Inflammatory macrophage treated with lipopolysaccharide for 1 hour (primary cell): ENCODE measurements at places on chromosomes 1 and 21.

DNA sequence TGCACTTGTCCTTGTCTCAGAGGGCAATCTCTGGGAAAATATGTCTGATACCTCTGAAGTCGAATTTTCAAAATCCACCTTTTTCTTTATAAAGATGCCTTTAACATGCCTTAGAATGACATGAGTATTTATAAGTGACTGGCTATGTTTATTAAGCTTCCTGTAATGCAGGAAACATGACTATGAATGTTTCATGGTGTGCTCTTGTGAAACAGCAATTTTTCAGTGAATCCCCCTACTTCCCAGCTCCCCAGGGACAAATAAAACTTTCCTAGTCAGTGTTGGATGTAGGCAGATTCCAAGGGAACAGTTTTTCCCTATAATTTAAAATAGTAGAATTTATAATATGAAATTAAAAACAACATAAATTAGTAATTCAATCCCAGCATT lies 437.0 kb downstream of the LMO4 start:
- DNase-seq: no peak

DNA sequence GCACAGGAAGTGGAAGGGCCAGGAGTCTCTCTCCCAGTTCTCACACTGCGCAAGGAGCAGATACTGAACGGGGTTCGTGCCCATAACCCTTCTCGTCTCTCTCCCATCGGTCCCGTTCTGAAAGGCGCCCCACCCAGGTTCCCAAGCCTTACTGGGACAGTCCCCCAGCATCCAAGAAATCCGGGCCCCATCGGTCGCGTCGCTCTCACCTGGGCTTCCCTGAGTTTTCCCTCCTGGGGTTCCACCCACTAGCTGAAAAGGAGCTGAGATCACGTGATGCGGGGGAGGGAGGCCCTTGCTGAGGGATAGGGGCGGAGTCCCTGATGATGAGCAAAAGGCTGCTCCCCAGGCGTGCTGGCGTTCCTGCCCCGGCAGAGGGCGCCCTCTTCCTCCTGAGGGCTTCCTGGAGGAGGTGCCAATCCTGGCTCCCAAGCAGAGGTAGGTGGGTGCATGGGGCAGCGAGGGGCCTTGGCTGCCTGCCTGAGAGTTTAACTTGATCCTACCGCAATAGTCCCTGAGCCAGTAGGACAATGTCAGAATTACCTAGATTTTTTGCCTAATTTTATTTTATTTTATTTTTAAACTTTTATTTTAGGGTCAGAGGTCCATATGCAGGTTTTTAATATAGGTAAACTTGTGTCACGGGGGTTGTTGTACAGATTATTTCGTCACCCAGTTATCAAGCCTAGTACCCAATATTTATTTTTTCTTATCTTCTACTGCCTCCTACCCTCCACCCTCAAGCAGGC lies at the start of gene SPOCD1:
SPOCD1 (minus strand) TSS at position 271 of the 749 bp plus-strand sequence. CDS start 689 bp downstream, outside the sequence.
- DNase-seq: peak; percentile 90

DNA sequence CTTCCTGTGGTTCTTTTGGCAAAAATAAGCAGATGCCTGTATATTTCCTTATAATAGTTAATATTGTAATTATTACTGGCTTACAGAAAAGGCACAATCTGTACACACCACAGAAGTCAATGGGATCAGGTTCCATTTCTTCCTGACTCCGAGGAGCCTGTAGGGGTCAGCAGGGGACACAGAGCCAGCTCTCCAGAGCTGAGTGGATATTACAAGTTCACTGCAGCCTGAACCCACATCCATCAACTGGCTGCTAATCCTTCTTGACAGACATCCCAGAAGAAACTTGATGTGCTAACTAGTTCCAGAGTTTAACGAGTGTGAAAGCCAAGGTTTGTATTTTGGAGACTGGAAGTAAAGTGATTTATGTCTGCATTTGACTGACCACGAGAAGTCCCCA lies 203.8 kb downstream of the LMX1A start:
- no peak for DNase-seq

DNA sequence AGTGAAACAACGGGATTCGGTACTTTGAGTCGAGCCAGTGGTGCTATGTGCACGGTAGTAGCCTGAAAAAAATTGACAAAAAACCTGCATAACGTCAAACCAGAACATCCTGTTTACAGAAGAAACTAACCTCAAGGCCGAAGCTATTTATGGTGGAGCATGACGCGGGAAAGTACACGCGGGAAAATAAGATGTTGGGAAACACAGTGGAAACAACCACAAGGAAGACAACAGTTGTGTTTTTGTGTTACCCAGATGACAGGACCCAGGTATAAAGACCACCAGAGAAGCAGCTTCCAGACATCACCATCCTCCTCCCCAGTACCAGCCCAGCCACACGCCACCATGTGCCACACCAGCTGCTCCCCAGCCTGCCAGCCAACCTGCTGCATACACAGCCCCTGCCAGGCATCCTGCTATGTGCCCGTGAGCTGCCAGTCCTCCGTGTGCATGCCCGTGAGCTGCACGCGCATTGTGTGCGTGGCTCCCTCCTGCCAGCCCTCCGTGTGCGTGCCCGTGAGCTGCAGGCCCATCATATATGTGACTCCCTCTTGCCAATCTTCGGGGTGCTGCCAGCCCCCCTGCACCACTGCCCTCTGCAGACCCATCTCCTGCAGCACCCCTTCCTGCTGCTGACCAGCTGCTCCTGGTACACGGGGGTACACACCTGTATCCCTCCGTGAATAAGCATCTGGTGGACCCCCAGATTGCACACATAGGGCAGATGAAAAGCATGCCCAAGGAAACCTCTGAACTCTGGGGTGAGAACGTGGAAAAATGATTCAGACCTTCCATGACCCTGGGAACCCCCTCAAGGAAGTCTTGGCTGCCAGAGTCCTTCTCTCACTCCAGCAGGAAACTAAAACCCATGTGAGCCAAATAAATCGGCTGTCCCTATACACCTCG lies at the start of gene KRTAP12-3:
KRTAP12-3 (plus strand) TSS at position 298 of the 906 bp plus-strand sequence; CDS start at position 346, 48 bp downstream.
- no peak for DNase-seq

GRCh38 chr1:151246786-151247185 lies 7.7 kb upstream of the PSMD4 start:
- peak; percentile 6 for DNase-seq

- DNase-seq: no peak
Measured at GRCh38 chr1:43101061-43101460, 71.0 kb downstream of the EBNA1BP2 start.

GRCh38 chr1:12629985-12630760 lies 12.2 kb upstream of the DHRS3 start:
- DNase-seq: no peak

DNA sequence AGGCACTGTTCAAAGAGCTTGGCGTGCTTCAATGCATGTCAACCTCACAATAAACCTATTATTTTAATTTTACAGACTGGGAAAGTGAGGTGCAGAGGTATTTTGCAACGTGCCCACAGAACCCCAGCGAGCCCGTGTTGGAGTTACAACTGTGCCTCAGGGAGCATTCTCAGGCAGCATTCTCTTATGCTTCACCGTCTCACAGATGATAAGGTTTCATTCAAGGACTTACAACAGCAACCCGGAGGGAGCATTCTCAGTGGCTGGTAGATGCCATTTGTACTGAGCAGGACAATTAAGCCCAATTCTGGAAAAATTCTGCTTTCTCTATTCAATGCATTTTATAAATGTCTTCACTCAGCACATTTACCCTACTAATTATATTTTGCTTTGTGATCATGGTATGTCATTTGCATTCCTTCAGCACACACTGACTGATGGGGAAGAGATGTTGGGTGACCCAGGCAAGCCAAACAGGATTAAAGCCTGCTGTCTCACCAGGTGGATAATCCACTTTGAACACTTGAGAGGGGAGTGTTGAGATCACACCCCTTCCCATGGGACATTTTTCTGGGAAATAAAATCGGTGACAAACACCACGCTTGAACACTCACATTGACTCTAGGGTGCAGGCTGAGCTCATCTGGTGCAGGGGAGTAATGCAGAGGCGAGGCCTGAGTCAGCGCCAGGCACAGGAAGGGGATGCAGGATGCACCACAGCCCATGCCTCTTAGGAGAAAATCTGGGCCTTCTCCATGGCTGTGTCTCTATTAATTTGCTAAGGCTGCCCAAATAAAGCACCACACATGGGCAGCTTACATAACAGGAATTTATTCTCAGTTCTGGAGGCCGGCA lies 113.9 kb downstream of the CLIC6 start:
- no peak for DNase-seq

DNA sequence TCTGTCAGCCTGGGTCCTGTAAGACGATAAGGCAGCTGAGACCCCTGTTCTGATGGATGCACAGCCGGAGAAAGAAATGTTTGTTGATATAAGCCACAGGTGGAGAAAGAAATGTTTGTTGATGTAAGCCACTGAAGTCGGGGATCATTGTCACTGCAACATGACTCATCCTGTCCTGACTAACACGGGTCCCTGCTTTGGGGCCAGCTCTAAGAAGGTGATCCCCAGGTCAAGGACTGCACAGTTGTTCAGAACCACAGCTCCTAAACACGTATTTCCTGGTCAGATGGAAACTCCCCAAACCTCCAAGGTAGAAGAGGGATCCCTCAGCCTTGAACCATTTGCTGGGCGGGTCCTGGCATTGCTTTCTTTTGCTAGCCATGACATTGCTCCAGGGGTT lies 86.4 kb upstream of the IGSF21 start:
- DNase-seq: no peak

DNA sequence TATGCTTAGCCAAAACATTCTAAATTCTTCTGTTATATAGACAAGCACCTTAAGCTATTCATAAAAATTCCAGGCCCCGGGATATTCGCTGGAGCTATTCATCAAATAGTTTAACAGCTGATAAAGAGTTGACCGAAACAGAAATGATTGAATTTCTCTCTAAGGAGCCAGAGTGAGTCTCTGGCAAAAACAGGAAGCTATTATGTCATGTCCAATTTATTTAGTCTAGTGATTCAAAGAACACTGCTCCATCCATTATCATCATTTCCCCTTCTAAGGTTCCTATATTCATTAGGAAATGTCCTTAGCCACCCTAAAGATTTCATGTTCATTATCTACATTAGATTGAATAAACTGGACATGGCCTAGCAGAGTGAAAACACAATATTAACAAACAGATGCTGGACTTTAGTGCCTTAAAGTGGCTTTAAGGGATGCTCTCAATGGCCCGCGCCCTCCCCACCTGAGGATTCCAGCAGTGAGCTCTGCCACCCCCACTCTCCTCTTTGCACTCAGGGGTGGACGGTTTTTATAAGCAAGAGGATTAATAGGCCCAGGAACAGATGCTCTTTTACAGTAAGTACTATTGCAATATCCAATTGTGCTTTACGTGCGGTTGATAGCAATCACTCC lies 122.1 kb upstream of the RGS1 start:
- peak; percentile 7 for DNase-seq

- no peak for DNase-seq
Measured at GRCh38 chr21:33540711-33541104, 1.2 kb downstream of the GART start.

GRCh38 chr1:212152308-212152693 lies 116.8 kb downstream of the DTL start:
- no peak for DNase-seq

DNA sequence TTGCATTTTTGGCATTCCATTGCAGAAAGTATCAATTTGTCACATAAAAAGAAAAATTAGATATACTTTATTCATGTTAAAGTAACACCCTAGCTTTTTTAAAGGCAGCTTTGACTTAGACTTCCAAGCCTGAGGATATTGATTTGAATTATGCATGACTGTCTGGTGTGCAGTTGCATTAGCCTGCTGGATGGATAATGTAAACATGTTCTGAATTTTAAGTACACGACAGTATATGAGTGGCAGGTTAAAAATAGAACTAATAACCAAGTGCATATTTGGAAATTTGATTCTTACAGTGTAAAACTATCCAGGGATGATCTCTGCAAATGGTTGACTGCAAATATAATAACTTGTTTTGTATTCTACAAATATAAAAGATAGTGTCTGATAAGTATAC lies 124.0 kb downstream of the SYT14 start:
- DNase-seq: no peak

DNA sequence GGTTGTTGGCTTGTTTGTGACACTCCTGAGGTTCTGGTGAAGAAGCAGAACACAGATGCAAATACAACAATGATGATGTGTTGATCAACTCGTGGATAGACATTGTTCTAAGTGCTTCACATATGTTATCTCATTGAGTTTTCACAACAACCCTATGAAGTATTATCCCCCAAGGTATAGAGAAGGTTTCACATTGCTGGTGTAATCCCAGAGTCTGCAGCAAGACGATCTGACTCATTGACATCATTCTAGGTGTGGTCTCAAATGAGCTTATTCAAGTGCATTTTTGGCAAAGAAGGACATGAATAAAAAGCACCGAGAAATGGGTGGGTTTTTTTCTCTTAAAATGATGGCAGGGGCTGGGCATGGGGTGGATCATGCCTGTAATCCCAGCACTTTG lies 64.1 kb upstream of the SCAF4 start:
- DNase-seq: no peak

GRCh38 chr1:47754221-47754620 lies 243.0 kb downstream of the TRABD2B start:
- DNase-seq: no peak

DNA sequence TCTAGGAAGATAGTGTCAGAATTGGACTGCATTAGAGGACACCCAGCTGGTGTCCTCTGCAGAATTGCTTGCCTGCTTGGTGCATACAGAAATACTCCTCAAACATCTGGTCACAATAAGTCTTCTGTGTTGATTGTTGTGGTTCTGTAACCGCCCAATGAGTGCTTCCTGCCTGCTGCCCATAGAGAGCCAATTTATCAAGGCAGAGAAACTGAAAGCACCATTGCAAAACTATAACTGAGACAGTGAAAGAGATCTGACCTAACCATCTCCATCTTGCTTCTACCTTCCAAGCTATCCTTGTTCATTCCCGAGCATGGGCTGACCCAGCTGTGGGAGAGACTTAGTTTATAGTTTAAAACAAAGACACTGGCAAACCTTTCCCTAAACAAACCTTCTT lies 462.4 kb upstream of the RGS18 start:
- DNase-seq: no peak

GRCh38 chr1:215600258-215600792 lies 33.2 kb downstream of the KCTD3 start:
- DNase-seq: no peak

- peak; percentile 96 for DNase-seq
Measured at GRCh38 chr1:156583821-156584622, 4.5 kb downstream of the TTC24 start.

GRCh38 chr1:59680044-59680443 lies 134.7 kb upstream of the HOOK1 start:
- no peak for DNase-seq

DNA sequence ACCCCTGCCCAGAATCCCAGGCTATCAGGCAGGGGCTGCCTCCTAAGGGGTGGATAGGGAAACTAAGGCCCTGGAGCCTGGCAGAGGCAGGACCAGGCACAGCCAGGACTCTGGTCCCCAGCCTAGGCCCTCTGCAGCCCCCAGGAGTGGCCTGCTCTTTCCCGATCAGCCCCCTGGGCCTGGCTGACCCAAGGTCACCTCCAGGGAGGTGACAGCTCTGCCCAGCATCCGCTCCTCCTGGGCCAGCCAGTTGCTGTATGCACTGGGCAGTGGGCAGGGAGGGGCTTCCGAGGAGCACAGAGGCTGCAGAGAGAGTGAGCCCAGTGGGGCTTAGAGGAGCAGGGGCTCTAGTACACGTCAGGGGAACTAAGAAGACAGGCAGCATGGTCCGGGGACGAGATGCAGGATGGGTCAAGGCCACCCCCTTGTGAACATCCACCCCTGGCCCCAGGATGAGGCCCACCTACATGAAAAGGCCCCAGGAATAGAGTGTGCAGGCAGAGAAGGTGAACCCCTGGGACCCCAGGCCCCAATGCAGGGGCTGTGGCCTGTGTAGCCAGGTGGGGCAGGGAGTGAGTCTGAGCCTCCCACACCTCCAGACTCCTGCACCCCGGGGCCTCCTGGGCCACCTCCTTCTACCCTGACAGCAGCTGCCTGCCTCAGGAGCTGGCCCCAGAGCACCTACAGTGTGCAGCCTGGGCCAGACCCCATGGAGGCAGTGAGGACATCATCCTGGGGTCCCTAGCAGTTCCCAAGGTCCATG lies 32.8 kb downstream of the WNT9A start:
- DNase-seq: no peak
